Hematopoietic multipotent progenitor cell treated with erythropoietin and hydrocortisone succinate and interleukin-3 and kit ligand, for 15 days (in vitro differentiated cells): ENCODE measurements at places on chromosomes 3 and 15.

DNA sequence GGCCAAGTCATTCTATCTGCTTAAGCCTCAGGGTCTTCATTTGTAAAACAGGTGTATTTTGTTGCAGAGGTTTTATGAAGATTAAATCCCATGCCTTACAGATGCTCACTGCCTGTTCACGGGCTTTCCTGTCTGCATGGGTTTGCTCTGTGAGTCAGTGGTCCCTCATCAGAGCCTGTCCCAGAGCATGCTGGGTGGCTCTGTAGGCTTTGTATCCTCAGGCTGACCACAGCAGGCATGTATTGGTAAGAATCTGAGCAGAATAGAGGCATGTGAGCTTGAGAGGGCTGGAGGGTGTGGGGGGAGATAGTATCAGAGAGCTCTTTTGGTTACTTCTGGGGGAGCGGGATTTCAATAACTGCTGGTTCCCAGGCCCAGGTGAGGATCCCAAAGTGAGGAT, 45.4 kb upstream of the PLXNA1 start:
- no peak for DNase-seq

DNA sequence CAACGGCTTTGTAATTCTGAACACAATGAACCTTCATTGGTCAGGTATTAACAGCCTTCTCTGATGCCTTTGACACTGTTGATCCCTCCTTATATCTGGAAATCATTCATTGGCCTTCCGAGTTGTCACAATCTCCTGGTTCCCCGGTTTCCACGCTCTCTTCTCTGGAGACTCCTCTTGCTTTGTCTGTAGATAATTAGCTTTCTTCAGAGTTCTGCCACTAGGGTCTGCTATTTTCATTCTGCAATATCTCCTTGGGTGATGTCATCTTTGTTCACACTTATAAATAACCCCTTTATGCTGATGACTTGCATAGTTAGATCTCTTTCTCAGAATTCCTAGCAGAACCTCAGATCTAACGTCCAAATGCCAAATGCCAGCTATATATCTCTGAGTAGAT, 583.8 kb upstream of the ZNF717 start:
- no peak for DNase-seq

GRCh38 chr3:182201456-182202168, 489.9 kb downstream of the SOX2 start:
- DNase-seq = no peak

DNA sequence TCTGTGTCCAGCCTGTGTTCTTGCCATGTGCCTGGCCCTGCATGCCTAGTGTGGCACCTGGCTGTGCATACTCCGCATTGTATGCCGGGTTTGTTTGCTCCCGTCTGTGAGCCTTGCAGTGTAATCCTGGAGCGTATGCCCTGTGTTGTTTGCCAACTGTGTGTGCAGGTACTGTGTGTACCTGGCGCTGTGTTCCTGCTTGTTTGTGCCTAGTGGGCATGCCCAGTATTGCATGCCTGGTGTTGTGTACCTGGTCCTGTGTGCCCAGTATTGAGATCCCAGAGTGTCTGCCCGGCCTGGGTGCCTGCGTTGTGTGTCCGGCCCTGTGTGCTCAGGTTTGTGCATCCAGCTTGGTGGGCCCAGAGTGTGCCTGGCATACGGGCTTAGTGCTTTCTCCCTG, 54.5 kb upstream of the CHRNA7 start:
- no peak for DNase-seq

DNA sequence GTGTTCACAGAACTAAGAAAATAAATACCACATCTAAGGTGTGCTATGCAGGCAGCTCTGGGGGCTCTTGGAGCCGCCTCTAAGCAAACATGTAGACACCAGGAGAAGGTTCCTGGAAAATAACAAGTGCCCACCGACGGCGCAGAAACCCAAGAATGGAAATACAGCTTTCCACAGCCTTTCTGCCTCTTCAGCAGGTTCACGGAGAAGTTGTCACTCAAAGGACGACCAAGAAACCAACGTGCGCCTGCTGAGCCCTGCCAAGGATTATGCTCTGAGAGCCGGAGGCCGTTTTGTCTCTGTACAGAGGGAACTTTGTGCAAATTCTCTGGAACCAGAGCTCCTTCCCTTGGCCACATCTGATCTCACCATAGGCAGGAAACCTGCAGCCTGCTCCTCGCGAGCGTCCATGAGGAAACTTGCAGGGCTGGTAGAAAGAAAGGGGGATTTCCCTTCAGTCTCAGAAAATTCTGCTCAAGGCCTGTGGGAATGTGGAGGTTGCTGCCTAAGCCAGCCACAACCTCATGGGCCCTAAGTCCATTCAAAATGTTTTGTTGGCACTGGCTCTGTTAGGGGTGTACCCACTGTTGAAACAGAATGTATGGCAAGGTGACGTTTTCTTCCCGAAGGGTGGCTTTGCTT, 40.6 kb upstream of the ETV5 start:
- DNase-seq = no peak

DNA sequence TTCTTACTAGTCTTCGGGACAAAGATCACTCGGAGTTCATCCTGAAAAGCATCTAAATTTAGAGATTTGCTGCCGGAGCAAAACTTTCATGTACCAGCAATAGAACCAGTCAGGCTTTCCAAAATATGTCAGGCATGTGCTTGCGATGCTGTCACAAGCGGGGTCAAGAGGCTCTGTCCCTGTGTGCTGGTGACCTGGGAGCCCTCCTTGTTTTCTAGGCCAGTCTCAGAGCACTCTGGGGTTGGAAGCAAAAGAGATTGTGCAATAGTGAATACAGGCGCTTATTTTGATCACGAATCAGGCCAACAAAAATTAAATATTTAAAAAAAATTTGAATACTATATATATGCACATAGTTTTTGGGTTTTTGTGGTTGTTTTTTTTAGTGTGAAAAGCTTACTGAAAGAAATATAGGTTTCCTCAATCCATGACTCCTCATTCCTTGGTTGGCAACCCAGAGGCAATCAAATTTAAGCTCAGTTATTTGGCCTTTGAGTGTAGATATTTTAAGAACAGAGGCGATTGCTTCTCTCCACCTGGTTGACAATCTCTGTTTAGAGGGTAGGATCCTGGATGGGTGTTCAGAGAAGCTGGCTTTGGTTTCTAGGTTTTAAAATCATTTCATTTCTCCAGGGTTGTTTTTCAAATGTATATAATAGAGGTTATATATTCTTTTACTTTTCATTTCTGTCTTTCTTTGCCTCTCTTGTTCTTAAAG, 8.4 kb upstream of the KLHL24 start:
- DNase-seq = no peak

DNA sequence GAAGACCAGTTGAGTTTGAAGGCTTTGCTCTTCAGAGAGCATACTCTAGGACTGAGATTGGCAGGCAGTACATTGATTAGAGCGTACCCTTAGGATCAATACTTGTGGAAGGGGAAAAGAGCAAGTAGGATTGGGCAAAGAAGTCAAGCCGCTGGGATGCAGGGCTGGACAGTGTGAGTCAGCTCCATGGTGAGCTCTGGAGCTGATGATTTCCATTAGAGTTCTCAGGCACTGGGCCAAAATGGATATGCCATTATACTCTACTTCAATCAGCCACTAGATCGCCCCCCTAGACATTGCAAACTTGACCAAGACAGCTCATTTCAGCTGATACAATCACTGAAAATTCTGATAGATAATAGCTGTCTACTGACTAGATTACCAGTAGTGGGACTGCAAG, 432.7 kb upstream of the ALCAM start:
- no peak for DNase-seq

DNA sequence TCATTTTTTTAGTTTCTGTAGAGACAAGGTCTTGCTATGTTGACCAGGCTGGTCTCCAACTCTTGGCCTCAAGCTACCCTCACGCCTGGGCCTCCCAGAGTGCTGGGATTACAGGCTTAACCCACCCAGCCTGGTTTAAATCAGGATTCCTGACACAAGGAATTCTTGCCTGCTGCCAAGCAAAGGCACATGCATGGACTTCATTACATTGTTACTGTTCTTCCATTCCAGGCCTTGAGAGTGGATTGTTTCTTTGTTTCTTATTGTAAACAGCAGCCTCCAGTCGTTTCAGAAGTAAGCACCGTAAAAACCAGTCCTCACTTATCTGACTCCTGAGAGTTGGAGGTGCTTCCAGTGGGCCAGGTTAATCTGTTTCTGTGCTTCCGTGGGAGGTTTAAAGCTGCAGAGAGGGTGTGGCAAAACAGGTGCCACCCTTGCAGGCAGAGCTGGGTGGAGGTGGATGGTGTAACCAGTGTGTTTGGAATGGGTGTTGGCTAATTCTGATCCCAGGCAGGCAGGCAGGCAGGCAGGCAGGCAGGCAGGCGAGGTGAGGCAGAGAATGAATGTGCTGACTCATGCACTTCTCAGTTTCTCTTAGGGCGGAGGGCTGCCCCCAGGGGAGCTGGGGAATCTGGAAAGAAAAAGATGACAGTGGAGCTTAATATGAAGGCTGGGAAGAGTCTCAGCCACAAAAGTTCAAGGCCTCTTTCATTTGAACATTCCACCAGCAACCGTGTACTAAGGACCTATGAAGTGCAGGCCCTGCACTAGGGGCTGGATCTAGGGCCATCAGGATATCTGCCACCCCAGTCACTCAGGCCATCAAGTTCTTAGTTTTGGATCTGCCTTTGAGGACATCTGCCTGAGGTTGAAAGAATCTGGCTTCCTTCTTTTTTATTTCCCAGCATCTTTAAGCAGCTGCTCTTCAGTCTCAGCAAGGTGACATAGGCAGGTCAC, 37.0 kb upstream of the CDCP1 start:
- no peak for DNase-seq

DNA sequence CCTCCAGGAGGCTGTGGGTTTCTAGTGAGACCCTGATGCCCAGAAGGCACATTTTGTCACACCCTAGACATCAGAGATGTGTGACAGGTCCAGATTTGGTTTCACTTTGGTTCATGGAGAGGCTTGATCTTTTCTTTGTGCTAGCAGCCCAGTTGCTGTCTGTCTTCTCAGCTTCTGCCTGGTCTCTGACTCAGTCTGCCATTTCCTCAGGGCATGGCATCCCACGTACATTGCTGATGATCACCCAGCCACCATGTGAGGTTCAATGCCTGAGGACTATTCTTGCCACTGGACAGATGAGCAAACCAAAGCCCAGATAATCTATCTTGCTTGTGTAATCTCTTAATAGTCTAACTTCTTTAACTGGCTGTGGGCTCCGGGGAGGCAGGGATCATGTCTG, 144.9 kb upstream of the MRPS22 start:
- DNase-seq = no peak

- DNase-seq = no peak
These were observed 126.4 kb downstream of the ADAMTS9 start for GRCh38 chr3:64561325-64561843.

DNA sequence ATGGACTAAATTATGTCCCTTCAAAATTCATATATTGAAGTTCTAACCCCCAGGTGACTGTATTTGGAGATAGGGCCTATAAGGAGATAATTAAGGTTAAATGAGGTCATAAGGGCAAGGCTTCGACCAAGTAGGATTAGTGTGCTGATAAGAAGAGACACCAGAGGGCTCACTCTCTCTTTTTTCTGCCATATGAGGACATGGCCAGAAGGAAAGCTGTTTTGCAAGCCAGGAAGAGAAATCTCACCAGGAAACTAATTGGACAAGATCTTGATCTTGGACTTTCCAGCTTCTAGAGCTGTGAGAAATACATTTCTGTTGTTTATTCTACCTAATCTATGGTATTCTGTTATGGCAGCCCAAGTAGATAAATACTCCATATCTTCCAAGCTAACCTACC, 503.6 kb upstream of the NAALADL2 start:
- DNase-seq = no peak

DNA sequence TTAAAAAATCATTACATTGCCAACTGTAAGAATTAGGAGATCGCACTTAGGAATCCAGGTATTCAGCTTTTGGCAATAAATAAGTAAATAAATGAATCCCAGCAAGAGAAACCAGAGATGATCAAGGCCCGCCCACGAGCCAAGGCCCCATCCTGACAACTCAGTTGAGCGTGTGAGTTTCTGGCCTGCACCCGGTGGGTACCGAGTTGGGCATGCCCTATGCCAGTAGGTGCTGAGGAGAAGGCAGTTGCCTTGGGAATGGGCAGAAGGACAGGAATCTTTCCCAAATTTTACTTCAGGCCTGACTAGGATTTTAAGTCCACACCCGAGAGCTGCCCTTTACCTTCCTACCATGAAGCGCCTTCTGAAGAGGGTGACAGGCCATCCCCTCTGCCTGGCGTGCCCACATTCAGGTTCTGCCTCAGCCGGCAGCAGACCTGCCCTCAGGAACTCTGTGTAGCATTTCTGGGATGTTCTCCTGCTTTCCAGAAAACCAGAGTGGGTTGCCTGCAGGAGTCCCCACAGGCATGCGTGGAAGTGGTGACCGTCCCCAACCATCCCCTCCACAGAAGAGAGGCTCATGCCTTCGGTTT, 99.3 kb upstream of the ALDH1A3 start:
- no peak for DNase-seq

DNA sequence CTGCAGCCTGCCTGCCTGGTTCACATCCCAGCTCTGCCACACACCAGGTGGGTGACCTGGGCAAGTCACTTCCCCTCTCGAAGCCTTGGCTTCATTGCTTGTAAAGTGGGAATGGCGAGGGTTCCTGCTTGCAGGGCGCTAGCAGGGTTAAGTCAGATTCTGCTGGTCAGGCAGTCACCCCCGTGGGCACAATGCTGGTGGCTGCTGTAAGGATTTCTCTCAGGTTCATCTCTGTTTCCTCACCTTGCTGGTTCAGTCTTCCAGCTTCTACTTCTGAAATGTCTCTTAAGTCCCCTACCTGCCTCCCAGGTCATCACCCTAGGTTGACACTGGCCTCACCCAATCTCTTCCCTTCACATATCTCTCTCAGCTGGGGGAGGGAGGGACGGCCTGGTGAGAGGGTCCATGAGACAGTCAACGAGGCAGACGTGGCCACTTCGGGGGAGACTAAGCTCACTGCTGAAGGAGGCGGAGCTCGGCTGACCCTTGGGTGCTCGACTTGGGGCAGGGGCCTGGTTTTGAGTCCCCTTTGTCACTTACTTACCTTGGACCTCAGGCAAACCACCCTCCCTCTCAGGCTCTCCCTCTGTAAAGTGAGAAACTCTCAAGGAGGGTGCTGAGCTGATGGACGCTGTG, 11.5 kb downstream of the CTSH start:
- DNase-seq = no peak

DNA sequence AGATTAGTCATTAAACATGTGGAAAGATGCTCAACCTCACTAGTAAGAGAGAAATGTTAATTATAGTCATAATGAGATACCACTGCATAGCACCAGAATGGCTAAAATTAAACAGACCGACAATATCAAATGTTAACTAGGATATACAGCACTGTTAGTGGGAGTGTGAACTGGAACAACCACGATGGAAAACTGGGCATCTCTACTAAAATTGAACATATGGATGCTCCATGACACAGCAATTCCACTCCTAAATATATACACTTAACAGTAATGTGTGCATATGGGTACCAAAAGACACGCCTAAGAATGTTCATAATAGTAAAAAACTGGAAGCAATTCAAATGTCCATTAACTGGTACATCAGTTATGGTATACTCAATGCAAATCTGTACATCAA, 41.5 kb downstream of the CRTAP start:
- no peak for DNase-seq

DNA sequence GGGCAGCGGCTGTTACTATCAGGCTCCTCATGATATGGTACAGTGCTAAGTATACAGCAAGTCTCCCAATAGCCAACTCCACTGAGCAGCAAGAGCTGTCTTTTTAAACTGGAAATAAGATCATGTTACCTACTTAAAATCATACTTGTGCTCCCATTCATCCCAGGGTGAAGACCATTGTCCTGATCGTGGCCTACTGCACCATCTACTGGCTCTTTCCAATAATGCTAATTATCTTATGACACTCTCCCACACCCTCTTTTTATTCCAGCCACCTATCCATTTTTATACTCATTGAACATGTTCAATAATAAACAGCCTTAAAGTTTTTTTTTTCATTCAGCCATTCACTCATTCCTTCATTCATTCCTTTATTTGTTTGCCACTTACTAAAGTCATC, 117.7 kb downstream of the GBE1 start:
- peak; percentile 4 for DNase-seq
